Activated naive CD4-positive, alpha-beta T cell treated with anti-CD3 and anti-CD28 coated beads for 36 hours (primary cell): ENCODE measurements at places on chromosomes 3 and 15.
A peak's percentile ranks its signal among the peaks of the same experiment; 100 is the strongest.

- no peak for DNase-seq
Measured at GRCh38 chr3:15467227-15468181, 40.1 kb downstream of the EAF1 start.

DNA sequence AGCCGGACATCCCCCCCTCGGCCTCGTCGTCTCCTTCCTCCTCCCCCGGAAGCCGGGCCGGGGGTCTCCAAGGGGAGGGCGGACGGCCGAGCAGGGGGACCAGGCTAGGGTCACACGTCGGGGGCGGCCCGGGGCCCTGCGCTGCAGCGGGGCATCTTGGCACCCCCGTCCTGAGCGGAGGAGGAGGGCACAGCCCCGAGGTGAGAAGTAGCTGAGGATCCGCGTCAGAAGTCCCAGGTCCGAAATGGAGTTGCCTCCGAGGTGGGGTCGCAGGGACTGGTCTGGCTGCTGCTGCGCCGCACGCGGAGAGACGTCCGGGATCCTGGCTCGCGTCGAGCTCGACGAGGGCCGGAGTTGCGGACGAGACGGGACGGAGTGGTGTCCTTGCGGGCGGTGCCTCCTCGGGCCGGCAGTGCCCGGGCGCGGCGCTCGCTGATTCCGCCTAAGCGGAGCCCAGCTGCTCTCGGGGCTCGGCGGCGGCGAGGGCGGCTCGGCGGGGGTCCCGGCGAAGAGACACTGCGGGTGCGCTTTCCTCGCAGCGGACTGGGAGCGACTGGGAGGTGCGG lies at the start of gene ADCY5:
TSS of gene ADCY5 (minus strand) at position 555 of the 566 bp plus-strand sequence. CDS start at position 10, 545 bp downstream.
- no peak for DNase-seq

DNA sequence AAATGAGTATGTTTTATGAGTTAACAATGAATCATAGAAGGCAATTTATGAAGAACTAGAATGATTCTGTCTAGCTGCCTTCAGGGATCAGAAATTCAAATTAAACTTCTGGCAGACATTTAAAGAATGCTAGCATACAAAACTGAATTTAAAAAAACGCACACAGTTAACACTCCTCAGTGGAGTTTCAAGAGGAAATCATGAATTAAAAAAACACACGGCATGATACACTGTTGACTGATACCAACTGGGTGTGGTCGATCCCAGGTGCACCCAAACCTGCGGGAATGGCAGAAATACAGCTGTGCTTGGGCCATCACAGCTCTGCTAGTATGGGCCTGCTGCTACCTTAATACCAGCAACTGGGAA lies 526.0 kb downstream of the FOXP1 start:
- peak; percentile 49 for DNase-seq

DNA sequence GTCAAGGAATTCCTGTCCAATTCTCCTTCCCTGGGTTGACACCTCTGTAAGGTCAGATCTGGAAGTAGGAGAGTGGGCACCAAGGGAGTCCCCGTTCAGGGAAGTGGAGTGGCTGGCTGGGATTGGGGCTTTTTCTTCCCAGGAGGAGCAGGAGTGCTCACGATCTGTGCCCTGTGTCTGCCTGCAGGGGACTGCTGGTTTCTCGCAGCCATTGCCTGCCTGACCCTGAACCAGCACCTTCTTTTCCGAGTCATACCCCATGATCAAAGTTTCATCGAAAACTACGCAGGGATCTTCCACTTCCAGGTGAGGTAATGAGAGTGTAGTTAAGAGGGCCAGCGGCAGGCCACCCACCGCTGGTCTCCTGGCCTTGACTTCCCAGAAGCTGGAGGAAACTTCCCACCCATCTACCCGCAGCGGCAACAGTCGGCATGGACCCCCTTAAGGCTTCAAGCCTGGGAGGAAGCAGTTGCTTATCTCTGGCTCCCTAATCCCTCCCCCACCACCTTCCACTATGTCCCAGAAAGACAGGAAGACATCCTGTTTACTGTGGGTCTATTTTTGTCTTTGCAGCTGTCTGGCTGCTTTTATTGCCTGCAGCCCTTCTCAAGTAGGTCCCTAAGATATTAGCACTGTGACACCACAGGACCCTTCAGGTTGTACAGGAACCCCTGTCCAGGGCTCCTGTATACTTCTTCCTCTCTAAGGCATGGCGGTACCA lies 26.8 kb downstream of the CAPN3 start:
- no peak for DNase-seq

DNA sequence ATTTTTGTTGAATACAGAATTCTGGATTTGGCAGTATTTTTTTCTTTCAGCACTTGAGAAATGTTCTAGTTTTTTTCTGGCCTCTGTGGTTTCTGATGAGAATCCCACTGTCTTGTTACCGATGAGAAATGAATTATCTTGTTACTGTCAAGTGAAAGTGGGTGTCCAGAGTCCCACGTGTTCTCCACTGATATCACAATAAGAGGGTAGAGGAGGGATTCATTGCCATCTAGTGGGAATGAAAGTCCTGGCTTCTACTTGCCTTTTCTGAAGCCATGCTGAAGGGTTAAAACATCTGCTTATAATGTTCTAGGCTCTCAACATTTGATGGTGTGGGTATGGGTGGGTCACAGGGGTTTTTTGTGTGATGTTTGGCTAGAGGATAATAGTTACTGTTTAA lies 66.1 kb downstream of the SEC22A start:
- no peak for DNase-seq

DNA sequence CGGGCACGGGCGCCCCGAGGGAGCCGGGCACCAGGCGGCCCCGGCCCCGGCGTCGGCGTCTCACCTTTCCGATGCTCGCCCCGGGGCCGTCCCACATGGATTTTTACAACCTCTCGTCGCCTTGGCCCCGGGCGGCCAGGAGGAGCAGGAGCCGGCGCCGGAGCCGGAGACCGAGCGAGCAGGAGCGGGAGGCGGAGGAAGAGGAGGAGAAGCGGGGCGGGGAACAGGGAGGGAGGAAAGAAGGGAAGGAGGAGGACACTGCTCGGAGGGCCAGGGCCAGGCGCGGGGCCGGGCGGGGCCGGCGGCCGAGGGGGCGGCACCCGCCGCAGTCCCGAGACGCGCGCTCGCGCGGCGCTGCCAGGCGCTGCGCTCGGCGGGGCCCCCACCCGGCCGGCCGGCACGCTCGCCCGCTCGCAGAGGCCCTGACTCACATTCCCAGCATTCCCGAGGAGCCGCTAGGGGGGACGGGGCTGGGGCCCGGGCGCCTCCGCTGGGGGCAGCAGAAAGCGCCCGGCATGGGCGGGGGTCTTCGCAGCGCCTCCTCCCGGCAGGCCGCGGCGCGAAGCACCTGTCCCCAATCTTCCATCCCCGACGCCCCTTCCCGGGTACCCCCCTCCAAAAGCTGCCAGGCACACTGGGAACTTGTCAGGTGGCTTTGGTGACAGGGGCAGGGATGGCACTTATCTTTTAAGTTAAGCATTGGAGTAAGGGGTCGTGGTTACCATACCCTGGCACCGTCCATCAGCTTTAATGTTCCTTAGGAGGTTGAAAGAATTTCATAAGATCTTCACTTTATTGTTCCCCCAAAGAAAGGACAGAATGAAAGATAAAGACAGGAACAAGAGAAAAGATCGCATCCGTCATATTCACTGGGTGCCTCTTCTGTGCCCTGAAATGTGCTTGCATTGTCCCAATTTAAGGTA lies at the start of gene ERC2:
TSS of gene ERC2 (minus strand) at position 284 of the 923 bp plus-strand sequence.
- DNase-seq: peak; percentile 5

- DNase-seq: peak; percentile 24
Measured at GRCh38 chr3:100993309-100993708, at the start of gene ABI3BP. ABI3BP (minus strand) TSS chr3:100993421; CDS start chr3:100993384, 37 bp downstream.

GRCh38 chr3:155602307-155602706 lies 142.6 kb downstream of the PLCH1 start:
- DNase-seq: no peak

DNA sequence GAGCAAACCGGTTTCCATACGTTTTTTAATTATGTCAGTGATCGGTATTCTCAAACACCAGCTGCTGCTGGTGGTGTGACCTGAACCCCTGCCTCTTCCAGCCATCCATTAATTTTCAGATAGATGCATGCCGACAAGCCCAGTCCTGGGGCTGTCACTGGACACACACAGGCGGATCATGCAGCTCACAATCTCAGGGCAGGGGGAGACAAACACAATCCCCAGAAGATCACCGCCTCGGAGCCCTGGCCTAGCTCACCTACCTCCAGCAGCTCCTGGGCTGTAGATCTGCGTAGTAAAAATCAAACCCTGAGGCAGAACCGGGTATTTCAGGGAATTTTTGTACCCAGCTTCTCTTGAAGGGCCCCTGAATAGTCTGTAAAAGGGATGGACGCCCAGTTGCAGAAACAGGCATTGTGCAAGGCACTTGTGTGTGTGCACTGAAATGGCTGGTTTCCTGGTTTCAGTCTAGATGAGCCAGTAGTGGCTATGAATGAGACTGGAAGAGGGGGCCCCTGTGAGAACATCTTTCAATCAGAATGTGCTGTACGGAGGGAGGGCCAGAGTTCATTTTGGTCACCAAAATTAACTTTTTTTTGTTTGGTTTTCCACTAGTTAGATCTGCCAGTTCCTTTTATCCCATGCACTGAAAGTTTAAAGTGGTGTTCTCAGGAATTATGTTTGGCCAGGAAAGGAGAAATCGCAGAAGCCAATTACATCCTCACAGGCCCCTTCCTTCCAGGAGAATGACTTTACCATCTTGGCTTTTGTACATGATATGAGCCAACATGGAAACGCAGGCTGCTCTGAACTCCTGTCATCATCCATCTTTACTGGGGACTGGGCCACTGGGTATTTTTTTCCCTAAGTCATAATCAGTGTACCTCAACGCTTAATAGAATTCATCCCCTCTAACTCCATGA lies 55.0 kb upstream of the RPL32 start:
- no peak for DNase-seq

DNA sequence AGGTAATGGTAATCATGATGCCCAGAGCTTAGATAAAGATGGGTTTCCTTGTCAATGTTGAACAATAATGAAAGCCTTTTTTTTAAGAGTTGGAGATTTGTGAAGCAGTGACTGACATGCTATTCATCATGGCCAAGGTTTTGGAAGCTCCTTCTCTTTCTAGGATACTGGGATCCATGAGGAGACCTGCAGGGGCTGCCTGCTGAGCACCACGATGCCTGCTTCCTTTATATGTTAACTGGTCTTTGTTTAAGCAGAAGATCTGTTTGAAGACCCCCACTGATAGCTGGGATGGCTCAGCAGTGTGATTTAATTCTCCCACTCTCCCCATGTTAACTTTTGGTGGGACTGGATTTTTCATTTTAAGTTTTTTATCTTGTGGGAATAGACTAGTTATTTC lies 15.8 kb downstream of the RBP1 start:
- no peak for DNase-seq

DNA sequence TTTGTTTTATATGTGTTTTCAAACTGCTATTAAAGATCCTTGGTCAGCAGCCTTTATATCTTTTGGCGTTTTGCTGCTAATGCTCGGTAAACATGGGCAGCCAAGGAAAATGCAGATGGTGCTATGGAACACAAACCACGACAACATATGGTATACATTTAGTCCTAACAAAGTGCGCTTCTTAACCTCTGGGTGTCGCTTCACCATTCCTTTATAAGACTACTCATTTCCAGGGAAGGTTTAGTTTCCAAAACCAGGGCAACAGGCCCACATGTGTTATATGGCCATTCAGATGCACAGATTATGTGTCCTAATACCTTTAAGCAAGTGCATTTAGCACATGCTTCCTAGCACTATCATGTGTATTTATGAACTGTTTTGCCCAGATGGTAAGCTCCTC lies 14.7 kb downstream of the SHOX2 start:
- DNase-seq: no peak

DNA sequence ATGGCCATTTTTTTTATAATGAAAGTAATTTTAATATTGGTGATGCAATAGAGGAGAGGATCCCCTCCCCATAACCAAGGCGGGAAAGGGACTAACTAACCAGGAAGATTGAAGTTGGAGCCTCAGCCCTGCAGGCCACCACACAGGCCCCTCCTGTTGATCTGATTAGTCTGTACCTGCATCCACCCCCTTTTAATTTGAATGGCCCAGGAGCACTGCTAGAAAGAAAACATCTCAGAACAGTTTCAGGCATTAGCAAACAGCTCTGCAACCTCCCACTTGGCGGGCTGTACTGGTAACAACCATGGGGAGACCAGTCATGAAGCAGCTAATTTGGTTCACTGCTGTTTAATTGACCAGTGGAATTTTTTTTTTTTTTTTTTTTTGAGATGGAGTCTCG lies 10.3 kb downstream of the CAV3 start:
- no peak for DNase-seq

DNA sequence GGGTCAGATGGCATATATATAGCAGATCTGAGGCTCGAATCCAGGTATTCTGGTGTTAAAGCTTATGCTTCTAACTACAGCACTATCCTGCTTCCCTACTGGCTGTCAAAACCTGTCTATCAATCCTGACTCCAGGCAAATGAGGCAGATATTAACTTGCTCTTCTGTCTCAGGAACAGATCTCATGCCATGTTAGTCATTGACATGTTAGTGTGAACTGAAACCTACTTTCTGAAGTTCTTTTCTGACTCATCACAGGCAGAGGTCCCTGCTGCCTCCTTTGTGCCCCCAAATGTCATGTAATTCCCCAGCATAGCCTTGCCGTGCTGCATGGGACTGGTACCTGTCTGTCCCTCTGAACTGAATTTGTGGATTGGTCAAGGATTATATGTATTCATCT lies 125.0 kb upstream of the SMAD3 start:
- DNase-seq: peak; percentile 22

GRCh38 chr3:11995120-11995519 lies 9.1 kb upstream of the SYN2 start:
- DNase-seq: no peak

DNA sequence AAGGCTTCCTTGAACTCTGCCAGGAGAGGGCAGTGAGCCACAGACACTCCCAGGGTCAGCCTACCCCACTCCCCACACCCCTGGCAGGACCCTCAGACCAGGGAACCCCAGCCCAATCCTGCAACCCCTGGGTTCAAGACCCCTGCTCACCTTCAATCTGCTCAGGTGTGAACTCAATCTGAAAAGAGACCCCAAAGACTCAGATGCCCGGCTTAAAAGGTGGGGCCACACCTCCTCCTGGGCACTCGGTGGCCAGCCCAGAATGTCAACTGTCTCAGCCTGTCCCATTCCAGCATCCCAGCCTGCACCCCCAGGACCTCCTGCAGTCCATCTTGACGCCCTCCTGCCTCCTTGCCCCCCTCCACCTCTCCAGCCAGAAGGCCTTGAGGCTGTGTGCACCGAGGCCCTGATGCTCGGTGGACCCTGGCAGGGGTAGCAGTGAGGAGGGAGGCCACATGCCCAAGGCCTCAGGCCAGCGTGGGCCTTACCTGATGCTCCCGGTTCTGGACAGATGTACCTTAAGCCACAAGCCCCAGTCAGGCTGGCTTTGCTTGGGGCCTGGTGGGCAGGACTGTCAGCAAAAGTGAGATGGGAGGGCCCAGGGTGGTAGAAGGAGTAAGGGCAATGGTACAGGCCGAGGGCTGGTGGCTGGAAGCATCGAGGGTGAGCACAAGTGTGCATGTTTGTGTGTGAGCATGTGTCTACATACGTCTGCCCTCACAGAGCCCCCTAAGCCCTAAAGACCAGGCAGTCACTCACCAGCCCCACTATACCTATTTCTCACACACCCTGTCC lies 2.2 kb downstream of the MYL3 start:
- DNase-seq: peak; percentile 2

- no peak for DNase-seq
Measured at GRCh38 chr3:94099311-94099710, 36.5 kb downstream of the NSUN3 start.
